NCI-H1694 (cell line): ENCODE measurements at places on chromosomes 2 and 18.

DNA sequence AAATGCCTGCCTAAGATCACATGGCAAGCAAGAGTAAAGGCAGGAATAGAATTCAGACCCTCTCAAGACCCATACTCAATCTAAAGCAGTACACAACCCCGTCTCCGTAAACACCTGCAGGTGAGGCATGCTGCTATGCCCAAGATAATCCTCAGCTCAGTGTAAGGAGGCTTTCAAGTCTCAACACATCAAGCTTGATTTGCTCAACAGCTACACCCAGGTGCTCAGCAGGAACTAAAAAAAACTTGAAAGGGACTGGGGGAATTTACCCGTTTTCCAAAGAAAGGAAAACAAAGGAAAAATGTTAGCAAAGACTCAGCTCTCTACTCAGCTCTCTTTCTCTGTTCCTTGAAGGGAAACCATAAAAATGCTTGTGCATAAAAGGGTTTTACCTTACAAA is 301.8 kb downstream of the C1D start:
- DNase-seq: no peak

DNA sequence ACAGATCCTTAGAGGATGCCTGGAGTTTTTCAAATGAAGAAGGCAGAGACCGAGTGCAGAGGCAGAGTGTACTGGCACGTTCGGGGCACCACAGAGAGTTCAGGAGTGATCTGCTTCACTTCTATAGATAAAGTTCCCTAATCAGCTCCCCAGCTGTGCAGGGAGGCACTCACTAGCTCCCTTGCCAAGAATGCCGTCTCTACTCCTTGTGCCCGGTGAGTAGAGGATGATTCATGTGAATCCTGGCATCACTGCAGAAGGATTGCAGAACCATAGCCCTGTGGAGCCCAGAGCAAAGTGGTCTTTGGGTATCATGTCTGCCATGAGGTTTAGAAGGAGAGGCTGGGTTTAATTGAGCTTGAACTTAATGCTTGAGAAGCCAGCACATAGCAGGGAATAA is 510.1 kb upstream of the RAB6C start:
- DNase-seq: no peak

DNA sequence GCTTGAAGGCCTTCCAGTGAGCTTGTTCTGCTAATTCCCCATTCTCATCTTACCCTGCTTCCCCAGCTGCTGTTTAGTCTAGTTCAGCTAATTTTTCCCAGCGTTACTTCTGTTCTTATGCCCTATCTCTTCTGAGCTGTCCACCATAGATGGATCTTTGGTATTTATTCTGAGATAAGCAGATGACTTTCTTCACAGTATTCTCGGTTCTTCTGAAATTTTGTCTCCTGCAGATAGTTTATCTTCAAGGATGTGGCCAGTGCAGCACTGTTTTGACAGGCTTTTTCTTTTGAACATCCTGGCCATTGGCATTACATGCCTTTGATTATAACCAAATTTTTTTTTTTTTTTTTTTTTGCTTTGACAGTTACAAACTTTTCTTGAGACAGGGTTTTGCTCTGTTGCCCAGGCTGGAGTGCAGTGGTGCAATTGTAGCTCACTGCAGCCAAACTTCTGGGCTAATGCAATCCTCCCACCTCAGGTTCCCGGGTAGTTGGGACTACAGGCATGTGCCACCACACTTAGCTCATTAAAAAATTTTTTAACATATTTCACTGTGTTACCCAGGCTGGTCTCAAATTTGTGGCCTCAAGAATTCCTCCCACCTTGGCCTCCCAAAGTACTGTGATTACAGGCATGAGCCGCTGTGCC is 134.2 kb downstream of the WDSUB1 start:
- DNase-seq: no peak

- DNase-seq: no peak
Measured at GRCh38 chr18:69143084-69143483, 257.6 kb upstream of the DOK6 start.

DNA sequence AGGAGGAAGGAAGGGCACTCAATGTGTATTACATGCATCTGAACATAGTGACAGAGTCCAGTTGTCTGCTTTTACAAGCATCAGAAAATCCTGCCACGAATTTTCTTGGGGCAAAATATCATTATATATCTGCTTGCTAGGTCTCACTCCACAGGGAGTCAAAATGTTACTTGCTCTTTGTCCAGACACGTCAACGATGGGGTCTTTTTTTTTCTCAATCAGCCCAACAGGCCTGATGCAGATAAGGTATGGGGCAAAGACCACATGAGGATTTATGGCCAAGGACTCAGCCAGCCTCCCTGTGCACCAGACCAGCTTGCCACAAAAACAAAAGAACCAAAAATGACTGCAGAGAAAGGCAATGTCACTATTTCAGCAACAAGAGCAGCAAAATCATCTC is 323.4 kb upstream of the PKDCC start:
- no peak for DNase-seq

- DNase-seq: no peak
Measured at GRCh38 chr2:127039387-127040031, 67.4 kb downstream of the BIN1 start.
